ENCODE measurements at places on chromosomes 4 and X.

DNA sequence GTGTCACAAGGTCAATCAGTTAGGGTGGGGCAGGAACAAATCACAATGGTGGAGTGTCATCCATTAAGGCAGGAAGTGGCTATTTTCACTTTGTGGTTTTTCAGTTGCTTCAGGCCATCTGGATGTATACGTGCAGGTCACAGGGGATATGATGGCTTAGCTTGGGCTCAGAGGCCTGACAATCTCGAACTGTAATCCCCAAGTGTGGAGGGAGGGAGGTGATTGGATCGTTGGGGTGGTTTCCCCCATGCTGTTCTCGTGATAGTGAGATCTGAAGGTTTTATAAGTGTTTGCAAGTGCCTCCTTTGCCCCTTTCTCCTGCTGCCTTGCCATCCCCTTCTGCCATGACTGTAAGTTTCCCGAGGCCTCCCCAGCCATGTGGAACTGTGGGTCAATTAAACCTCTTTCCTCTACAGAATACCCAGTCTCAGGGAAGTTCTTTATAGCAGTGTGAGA lies 36.7 kb upstream of the STS start:
- no peak for DNase-seq

- no peak for DNase-seq
Measured at GRCh38 chr4:183202523-183202922, 103.5 kb downstream of the WWC2 start.

- DNase-seq: no peak
Measured at GRCh38 chrX:3771766-3772165, 58.3 kb upstream of the PRKX start.

DNA sequence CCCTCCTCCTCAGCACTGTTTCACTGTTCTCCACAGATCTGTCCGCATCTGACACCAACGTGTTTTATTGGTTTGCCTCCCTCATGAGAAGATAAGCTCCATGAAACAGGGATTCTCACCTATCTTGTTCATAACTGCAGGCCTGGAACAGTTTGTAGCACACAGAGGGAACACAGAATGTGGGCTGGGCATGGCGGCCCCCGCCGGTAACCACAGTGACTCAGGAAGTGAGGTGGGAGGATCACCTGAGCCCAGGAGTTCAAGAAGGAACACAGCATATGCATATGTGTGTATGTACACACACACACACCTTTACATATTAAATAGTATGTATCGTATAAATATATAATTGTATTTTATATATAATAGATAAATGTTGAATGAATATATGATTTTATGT lies 168.6 kb downstream of the AFAP1 start:
- no peak for DNase-seq

- DNase-seq: no peak
Measured at GRCh38 chr4:180751009-180751408, 1492.2 kb upstream of the TENM3 start.

DNA sequence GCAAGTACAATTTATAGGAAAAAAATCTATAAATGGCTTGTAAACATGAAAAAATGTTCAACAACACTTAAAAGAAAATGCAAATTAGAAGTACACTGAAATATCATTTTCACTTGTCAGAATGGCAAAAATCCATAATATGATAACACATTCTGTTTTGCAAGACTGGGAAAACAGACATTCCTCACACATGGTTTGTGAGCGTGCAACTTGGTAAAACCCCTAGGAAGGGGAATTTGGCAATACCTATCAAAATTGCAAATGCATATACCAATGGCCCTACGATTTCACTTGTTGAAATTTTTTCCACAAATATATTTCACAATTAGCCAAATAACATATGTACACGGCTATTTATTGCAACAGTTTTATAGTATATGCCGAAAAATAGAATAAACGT lies 31.4 kb downstream of the TBC1D9 start:
- no peak for DNase-seq

GRCh38 chr4:139986689-139987501 lies 167.1 kb downstream of the MAML3 start:
- no peak for DNase-seq

GRCh38 chr4:126838941-126839679 lies 793.6 kb upstream of the INTU start:
- DNase-seq: no peak

DNA sequence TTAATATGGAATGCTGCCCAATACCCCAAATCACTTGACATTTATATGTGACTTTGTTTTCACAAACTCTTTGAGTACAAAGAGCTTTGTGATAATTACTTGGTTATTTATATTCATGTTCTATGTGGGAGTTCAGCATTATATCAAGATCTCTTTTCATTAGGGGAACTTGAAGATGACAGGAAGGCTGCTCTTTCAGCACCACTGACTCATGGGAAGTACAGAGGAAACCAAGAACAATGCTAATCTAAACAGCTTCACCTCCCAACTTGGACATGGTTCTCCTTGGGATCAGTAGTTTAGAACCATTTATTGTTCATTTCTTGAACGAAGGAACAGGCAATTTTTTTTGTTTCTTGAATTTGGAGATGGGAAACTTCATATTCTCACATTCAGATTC lies 184.0 kb upstream of the AFF2 start:
- DNase-seq: no peak

DNA sequence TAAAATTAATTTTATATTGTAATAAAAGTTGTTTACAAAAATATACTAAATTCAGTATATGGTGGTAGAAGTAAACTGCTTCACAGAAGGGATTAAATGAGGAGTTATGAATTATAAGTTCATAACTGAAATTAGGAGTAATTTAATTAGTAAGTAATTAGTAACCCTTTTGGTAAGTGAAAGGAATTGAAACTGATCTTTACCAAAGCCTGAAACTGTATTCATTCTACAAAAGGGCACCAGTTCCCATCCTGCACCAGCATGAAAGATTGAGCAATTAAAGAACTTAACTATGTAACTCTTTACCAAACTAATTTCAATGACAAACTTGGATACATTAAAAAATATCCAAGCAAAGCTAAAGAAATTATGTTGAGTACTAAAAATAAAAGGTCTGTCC lies 8.2 kb downstream of the MED14 start:
- no peak for DNase-seq

DNA sequence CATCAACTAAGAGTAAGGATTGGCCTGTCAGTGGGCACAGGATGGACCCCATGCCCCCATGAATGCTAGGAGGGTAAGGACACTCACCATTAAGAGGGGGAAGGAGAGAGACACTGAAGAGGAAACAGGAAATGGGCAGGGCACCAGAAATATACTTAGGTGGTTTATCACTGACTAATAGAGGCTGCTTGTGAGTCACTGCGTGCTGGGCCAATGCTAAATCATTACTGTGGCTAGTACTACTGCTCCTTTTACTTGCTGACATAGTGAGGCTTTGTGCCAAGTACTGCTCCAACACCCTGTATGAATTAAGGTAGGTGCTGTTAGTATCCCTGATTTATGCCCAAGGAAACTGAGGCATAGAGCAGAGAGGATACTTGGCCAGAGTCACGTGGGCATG lies 130.4 kb upstream of the FRMPD4 start:
- DNase-seq: no peak

DNA sequence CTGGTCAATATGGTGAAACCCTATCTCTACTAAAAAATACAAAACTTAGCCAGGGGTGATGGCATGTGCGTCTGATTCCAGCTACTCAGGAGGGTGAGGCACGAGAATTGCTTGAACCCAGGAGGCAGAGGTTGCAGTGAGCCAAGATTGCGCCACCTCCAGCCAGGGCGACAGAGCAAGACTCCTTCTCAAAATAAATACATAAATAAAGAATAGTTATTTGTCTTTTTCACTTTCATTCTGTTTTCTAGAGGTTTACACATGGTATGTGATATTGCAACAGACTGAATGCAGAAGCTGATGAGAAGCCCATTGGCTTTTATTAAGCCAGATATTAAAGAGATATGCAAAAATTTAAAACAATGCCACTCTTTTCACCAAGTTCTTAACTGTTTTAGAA lies 8.2 kb downstream of the KLHL15 start:
- DNase-seq: no peak

GRCh38 chr4:47855350-47855749 lies 17.5 kb upstream of the CORIN start:
- no peak for DNase-seq

DNA sequence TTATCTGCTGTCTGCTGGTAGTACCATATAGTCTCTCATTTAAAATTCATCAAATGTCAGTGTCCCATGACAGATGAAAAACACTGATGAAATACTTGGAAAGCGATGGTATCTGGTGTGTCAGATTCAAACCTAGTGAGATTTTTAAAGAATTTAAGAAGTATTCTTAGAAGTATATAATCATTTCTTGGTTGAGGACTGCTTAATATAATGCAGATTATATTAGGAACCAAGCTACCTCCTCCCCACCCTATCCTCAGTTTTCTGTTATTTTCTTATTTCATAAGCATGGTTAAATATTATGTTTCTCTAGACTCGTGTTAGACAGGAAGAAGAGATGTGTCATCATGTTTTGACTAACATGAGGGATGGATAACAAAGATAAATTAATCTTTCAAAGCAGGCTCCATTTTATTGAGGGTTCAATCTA lies 118.5 kb downstream of the GLUD2 start:
- no peak for DNase-seq

- peak; percentile 3 for DNase-seq
Measured at GRCh38 chr4:121900132-121900983, 30.1 kb upstream of the BBS7 start.

DNA sequence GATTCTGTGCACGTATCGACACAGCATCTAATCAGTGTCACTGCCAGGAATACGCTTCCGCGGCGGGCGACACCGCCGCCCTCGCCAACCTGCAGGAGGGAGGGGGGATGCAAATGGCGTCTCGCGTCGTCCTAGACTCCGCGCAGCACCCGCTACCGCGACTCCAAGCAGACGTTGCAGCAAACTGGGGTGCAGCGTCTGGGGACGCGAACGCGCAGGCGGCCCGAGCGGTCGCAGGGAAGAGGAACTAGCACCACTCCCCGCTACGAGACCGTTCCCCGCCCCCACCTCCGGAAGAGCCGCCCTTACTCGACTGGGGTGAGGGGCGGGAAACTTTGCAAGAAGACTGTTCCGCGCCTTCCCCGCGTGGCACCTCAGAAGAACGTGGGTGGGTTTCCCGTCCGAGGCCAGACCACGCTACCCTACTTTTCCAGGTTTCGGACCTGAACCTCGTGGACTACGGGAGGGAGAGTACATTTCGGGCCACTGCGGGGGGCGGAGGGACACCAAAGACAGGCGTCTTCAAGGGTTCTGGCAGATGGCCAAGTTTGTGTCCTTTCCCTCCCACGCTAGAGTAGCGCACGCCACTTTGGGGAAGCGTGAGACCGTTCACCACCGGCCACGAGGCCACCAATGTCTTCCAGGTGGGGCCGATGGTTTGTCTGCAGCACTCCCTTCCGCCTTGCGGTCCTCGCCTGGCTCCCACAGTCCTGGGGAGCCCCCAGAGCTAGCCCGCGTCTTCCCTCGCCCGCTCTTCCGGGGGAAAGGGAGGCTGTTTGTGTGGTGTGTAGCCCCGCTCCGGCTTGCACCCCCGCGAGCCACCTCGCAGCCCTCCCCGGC lies 78.0 kb upstream of the BCOR start:
- DNase-seq: peak; percentile 62

- no peak for DNase-seq
Measured at GRCh38 chrX:63613531-63614028, 171.4 kb downstream of the ARHGEF9 start.

DNA sequence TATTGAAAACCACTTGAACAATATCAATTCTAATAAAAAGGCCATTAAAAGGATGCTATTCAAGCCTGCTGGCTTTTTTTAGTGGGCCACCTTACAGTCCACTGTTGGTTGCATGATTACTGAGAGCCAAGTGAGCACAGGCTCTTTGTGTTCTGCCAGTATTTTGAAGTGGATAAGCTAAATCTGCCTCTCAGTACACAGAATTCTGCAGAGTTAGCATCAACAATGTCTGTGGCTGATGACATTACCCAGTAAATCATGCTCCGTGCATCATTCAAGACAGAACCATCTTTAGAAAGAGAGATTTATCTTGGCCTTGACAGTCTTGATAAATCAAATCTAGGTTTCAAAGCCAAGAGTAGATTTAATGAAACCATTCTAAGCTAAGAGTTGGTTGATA lies 119.0 kb upstream of the GNPDA2 start:
- DNase-seq: no peak

- DNase-seq: no peak
Measured at GRCh38 chr4:124389591-124389990, 322.9 kb downstream of the ANKRD50 start.

DNA sequence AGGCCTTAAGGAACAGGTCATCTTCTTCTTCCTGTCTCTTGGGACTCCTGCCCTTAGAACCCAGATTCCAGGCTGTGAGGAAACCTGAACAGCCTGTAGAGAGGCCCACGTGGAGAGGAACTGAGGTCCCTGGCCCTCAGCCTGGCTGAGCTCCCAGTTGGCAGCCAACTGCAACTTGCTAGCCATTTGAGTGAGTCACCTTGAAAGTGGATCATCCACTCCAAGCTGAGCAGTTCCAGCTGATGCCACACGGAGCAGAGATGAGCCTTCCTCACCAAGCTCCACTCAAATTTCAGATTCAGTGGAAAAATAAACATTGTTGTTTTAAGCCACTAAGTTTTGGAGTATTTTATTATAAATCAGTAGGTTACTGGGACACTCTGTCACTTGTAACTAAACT lies 392.5 kb downstream of the BCOR start:
- no peak for DNase-seq

DNA sequence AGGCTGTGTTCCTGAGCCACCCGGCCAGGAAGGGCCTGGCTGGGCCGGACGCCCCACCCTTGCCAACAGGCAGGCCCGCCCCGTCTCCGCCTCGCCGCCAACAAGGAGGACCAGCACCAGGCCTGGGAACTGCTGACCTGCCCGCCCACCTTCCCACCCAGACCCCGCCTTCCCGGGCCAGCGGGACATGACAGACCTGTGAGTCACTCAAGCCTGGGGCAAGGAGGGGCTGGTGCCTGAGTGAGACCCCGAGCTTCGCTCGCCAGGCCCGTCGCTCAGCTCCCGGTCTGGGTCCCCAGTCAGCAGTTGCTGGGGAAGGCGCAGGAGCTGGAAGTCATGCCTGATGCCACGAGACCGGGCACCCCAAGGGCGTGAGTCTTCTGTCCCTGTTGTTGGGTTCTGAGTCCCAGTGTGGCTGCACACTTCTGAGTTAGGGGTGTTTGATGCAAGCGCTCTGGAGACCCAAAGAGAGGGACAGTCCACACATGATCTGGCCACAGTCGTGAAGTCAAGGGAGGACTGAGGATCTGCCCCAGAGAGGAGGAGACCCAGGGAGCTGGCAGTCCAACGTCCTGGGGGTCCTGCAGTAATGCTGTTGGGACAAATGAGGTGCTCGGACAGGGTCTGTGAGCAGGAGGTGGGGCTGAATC lies at the start of gene DNASE1L1:
TSS of gene DNASE1L1 (minus strand) at position 33 of the 650 bp plus-strand sequence. CDS start 3,686 bp downstream, outside the sequence.
- no peak for DNase-seq

GRCh38 chrX:32985544-32985943 lies 225.8 kb downstream of the DMD start:
- peak; percentile 0 for DNase-seq

GRCh38 chr4:120855307-120856001 lies 67.1 kb downstream of the PRDM5 start:
- DNase-seq: no peak

- DNase-seq: no peak
Measured at GRCh38 chr4:145623831-145624230, 4.6 kb downstream of the MMAA start.

GRCh38 chrX:153514259-153514658 lies 3.2 kb upstream of the ATP2B3 start:
- DNase-seq: no peak

All from anterior cingulate cortex (tissue), 58 donors.